ENCODE measurements at places on chromosomes 13 and 19. TPM values are rescaled to one million over a fixed set of nuclear protein-coding genes. Genes with fewer than 3 reads are reported as not detected.

PCSK4 gene
- polyA plus RNA-seq = 4.1 TPM

PLIN4 gene
- polyA plus RNA-seq = 0.69 TPM

ZNF865 gene
- polyA plus RNA-seq = 3.0 TPM

F2RL3 gene
- polyA plus RNA-seq = 0.69 TPM

PABPC3 gene
- 0.10 TPM for polyA plus RNA-seq

MEIOSIN gene
- not detected for polyA plus RNA-seq

ZNF580 gene
- polyA plus RNA-seq = 10.4 TPM

FFAR2 gene
- polyA plus RNA-seq = 0.69 TPM

CEACAM4 gene
- polyA plus RNA-seq = not detected

GSX1 gene
- not detected for polyA plus RNA-seq

IL17D gene
- 0.52 TPM for polyA plus RNA-seq

ZNF540 gene
- 2.1 TPM for polyA plus RNA-seq

KASH5 gene
- 0.04 TPM for polyA plus RNA-seq

OR4F17 gene
- not detected for polyA plus RNA-seq

NLRP8 gene
- polyA plus RNA-seq = not detected

VMAC gene
- polyA plus RNA-seq = 2.4 TPM

ATP4A gene
- polyA plus RNA-seq = not detected

PSG1 gene
- polyA plus RNA-seq = not detected

PRTN3 gene
- not detected for polyA plus RNA-seq

PNKP gene
- 27.0 TPM for polyA plus RNA-seq

ZNF135 gene
- polyA plus RNA-seq = 0.60 TPM

B3GNT8 gene
- 28.8 TPM for polyA plus RNA-seq

LCP1 gene
- 13.4 TPM for polyA plus RNA-seq

RAB3A gene
- polyA plus RNA-seq = 4.8 TPM

SIGLEC5 gene
- not detected for polyA plus RNA-seq

SIGLEC14 gene
- 5.3 TPM for polyA plus RNA-seq

FUZ gene
- 17.4 TPM for polyA plus RNA-seq

RPL18 gene
- 2,641 TPM for polyA plus RNA-seq

SIGLECL1 gene
- polyA plus RNA-seq = not detected

C1QTNF9B gene
- polyA plus RNA-seq = not detected

DOCK9 gene
- 34.1 TPM for polyA plus RNA-seq

ZNF816 gene
- 7.2 TPM for polyA plus RNA-seq

LILRB4 gene
- polyA plus RNA-seq = 3.0 TPM

MISP3 gene
- polyA plus RNA-seq = 26.4 TPM

CFD gene
- polyA plus RNA-seq = 29.1 TPM

BCL3 gene
- polyA plus RNA-seq = 104 TPM

OR7C1 gene
- polyA plus RNA-seq = not detected

PDX1 gene
- polyA plus RNA-seq = not detected

GZMM gene
- polyA plus RNA-seq = not detected

EPSTI1 gene
- polyA plus RNA-seq = 15.0 TPM

SEMA6B gene
- 0.60 TPM for polyA plus RNA-seq

CALR3 gene
- polyA plus RNA-seq = not detected

METTL21C gene
- polyA plus RNA-seq = not detected

ZNF724 gene
- not detected for polyA plus RNA-seq

TBXA2R gene
- not detected for polyA plus RNA-seq

ZNF880 gene
- 13.8 TPM for polyA plus RNA-seq

ZNF471 gene
- 0.60 TPM for polyA plus RNA-seq

ATCAY gene
- polyA plus RNA-seq = not detected

S1PR5 gene
- 0.07 TPM for polyA plus RNA-seq

NKPD1 gene
- polyA plus RNA-seq = 0.12 TPM

Measured in sigmoid colon (tissue), 7 donors.